ENCODE measurements at places on chromosomes 1 and 21.

GRCh38 chr1:106620521-106620954 lies 435.9 kb upstream of the PRMT6 start:
- no peak for DNase-seq

GRCh38 chr1:231935856-231936255 lies 309.3 kb downstream of the DISC1 start:
- peak; percentile 56 for DNase-seq

DNA sequence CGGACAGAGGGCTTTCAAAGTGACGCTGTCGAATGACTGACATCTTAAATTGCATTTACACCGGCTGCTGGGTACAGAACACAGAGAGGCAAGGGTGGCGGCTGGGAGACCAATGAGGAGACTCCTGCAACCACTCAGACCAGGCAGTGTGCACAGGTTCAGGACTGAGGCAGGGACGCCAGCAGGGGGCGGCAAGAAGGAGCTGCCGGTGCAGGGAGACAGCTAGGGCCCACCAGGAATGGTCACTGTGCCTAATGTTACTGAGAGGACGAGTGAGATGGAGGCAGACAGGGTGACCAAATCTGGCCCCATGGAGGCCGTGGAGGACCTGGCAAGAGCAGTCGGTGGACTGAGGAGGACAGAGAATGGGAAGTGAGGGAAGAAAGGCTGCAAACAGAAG lies 23.5 kb downstream of the GLIS1 start:
- DNase-seq, result no peak

DNA sequence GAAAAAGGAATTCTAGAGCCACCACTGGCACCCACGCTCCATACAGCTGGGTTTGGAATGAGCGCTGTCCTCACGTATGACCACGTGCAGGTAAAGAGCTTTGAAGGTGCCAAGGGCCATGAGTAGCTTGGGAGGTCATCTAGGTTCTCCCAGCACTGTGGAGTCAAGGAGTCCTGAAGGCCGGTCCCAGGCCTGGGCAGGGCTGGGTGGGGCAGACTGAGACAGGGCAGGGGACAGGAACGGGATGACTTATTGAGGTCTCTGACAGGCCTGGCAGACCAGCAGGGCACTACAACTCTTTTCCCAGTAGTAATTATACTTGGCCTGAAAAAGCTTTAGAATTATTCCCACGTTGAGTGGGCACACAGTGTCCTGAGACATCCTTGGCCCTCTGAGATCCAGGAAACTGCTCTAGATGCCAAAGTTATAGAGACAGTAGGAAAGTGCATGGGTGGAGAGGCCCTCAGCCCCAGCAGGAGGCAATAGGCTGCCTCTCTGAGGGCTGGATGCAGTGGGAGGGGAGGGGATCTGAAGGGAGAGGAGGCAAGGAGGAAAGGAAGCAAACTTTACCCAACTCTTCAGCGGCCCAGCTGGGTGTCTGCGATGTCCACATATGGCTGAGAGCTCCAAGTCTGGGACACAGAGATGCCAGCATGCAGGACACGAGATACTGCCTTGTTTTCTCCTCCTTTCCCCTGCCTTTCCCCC lies 1.8 kb upstream of the CDA start:
- no peak for DNase-seq

- no peak for DNase-seq
Measured at GRCh38 chr1:201556841-201557571, 18.1 kb downstream of the NAV1 start.
